ENCODE measurements at places on chromosomes 2 and 18. TPM values are rescaled to one million over a fixed set of nuclear protein-coding genes. Genes with fewer than 3 reads are reported as not detected.

NAT8 gene
- total RNA-seq = not detected

NETO1 gene
- total RNA-seq = not detected

LMAN2L gene
- total RNA-seq = 23.2 TPM

SERPINB4 gene
- total RNA-seq = not detected

PRKCE gene
- 9.3 TPM for total RNA-seq

HTR2B gene
- not detected for total RNA-seq

DNAH7 gene
- total RNA-seq = 1.4 TPM

OXER1 gene
- not detected for total RNA-seq

CNDP1 gene
- total RNA-seq = not detected

IL36G gene
- not detected for total RNA-seq

GKN1 gene
- total RNA-seq = 0.48 TPM

GALR1 gene
- not detected for total RNA-seq

NDUFV2 gene
- 136 TPM for total RNA-seq

CD207 gene
- not detected for total RNA-seq

SCYGR4 gene
- total RNA-seq = not detected

SLC4A5 gene
- 0.41 TPM for total RNA-seq

RNF144A gene
- total RNA-seq = 7.6 TPM

RESP18 gene
- total RNA-seq = not detected

MRPL33 gene
- 542 TPM for total RNA-seq

EVA1A gene
- 18.2 TPM for total RNA-seq

UGT1A5 gene
- total RNA-seq = not detected

LDLRAD4 gene
- total RNA-seq = 1.3 TPM

MGAT4A gene
- total RNA-seq = 1.6 TPM

HADHB gene
- 105 TPM for total RNA-seq

PRSS56 gene
- total RNA-seq = 0.27 TPM

GALNT1 gene
- 42.3 TPM for total RNA-seq

AMER3 gene
- not detected for total RNA-seq

TUBA4A gene
- 385 TPM for total RNA-seq

ASB18 gene
- total RNA-seq = not detected

GAL3ST2 gene
- total RNA-seq = 0.36 TPM

CRACDL gene
- 0.32 TPM for total RNA-seq

SNTG2 gene
- not detected for total RNA-seq

MAP3K19 gene
- not detected for total RNA-seq

Data from A549 treated with RU486 at 1 μM for 4 hours (cell line).